ENCODE measurements at places on chromosomes 16 and 17.

- DNase-seq, result no peak
These were observed 4.3 kb downstream of the SLC5A2 start for GRCh38 chr16:31487071-31487719.

GRCh38 chr17:42894283-42895184, 6.1 kb upstream of the G6PC1 start:
- DNase-seq, result no peak

- DNase-seq, result no peak
These were observed 426.3 kb downstream of the SLC39A11 start for GRCh38 chr17:72665852-72666851.

- DNase-seq, result no peak
These were observed 15.9 kb upstream of the DOK4 start for GRCh38 chr16:57502048-57502775.

GRCh38 chr16:88768071-88768783, 16.8 kb downstream of the PIEZO1 start:
- no peak for DNase-seq

GRCh38 chr17:7346761-7347614, 5.0 kb upstream of the KCTD11 start:
- no peak for DNase-seq

- DNase-seq, result no peak
These were observed 24.4 kb upstream of the DNAJA2 start for GRCh38 chr16:46997844-46998243.

- no peak for DNase-seq
These were observed 14.4 kb downstream of the GJD3 start for GRCh38 chr17:40349895-40350688.

- no peak for DNase-seq
These were observed 64.6 kb upstream of the IRX3 start for GRCh38 chr16:54351171-54351570.

- DNase-seq, result no peak
These were observed 1.9 kb upstream of the GRB7 start for GRCh38 chr17:39735882-39736281.

DNA sequence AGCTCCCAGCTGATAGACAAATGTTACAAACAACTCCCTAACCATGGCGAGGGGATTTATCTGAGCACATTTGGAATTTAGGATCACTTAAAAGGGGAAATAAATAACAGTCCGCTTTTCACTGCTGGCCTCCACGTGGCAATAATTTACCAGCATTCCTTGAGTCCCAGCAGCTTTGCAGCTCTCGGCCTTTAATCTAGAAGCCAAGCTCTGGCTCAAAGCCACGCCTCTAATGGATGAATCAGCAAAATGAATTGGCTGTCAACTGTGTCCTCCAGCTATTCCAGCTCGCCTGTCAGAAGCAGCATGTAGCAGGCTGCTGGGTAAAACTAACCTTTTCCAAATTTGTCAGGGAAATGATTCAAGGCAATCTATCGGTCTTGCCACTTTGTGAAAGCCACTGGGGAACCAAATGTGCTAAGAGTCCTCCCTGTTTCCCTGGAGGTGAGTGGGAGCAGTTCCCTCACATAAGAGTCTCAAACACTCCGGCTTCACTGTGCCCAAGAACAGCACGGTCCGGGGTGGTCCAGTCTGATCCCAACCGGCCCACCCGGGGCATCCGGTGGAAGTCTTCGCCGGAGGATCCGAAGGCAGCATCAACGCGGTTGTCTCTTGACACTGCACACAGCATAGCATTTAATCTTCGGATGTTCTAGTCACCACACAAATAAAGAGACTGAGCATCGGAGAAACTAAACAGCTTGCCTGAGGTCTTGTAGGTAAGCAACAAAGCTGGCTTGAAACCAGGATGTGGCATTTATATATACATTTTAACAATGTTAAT, 143.3 kb downstream of the PARN start:
- DNase-seq, result no peak

- no peak for DNase-seq
These were observed 412.0 kb downstream of the SHISA9 start for GRCh38 chr16:13313351-13313750.

DNA sequence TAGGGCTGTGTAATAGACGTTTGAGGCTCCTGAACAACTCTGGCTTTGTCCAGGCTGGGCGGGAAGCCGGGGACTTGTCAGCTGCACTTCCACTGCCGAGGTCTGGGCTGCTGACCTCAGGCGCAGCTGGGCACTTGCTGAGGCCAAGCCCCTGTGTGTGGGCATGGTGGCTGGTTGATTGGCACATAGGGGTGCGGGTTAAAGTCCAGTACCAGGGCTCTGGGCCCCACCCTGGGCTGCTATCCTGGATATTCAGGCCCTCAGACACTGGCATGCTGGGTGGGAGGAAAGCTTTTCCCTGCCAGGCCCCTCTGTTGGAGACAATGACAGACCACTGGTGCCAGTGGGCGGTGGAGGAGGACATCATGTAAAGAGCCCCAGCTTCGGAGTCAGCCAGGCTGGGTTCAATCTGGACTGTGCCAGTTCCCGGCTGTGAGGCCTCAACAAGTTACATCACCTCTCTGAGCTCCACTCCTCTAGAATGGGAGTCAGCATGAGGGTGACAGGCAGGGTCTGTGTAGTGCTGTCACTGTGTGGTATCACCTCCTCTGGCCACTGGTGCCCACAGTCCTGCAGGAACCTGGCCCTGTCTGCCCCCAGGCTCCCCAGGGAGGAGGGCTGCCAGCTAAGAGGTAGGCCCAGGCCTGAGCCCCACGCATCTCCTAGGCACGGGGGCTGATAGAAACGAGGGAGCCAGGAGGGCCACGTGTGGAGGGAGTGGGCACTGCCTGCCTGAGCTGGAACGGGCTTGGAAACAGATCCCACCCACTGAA, 42.5 kb downstream of the PSME3IP1 start:
- no peak for DNase-seq

- DNase-seq, result no peak
These were observed 151.2 kb downstream of the CCDC182 start for GRCh38 chr17:57593739-57594462.

GRCh38 chr17:13534946-13535345, 66.8 kb downstream of the HS3ST3A1 start:
- DNase-seq, result no peak

DNA sequence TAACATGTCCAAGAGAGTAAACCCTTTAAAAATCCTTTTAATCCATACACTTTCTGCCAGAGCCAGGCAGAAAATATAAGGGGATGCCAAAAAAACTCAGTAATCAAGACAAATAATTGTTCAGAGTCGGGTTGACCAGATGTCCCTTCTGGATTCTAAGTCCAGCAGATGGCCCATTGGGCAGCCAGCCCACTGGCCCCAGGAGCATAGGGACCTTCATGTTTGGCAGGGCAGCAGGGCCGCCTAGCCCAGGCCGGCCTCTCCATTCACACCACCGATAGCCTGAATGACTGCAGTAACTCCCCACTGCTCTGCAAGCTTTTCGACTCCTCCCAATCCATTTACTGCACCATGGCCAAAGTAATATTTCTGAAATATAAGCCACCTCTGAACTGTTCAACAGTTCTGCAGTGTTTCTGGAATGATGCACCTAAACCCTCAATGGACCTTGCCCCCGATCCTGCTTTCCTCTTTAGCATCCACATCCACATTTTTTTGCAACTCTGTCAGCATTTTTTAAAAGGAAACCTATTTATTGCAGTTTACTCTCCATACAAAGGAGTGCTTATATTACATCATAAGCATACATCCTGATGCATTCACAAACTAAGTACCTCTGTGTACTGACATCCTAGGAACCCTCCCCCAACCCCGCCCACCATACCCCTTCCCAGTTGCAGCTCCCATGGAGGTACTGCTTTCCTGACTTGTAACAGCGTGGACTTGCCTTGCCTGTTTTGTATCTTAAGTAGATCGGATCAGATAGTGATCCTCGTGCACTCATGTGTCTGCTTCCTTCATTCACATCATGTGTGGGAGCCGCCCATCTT, 46.4 kb downstream of the LDHD start:
- DNase-seq, result no peak

DNA sequence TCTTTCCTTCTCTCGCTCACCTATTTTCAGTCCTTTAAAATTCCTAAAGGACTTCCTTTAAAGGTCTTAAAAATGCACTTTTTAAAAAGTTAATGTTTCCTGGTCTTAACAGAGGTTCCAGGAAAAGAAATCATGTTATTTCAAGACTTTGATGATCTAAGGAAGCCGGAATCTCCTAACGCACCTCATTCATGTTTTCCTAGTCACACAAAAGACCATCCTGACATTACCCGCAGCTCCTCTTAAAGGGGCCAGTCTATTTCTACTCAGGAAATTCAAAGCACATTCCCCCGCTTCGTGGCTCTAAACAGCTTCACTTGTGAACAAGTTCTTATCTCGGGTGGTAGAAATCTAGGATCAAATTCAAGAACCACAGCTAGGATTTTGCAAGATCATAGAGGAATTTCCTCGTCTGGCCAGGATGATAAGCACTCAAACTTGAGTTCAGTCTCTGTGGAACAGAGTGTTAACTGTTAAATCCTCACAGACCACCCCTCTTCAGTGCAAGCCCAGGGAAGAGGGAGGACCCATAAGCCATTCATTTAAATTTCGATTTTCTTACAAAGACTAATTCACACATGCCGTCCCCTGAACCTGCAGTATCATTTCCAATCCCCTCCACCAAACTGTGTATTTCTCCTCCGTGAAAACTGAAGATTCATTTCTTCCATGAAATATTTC, 137.1 kb upstream of the AXIN2 start:
- DNase-seq, result no peak

DNA sequence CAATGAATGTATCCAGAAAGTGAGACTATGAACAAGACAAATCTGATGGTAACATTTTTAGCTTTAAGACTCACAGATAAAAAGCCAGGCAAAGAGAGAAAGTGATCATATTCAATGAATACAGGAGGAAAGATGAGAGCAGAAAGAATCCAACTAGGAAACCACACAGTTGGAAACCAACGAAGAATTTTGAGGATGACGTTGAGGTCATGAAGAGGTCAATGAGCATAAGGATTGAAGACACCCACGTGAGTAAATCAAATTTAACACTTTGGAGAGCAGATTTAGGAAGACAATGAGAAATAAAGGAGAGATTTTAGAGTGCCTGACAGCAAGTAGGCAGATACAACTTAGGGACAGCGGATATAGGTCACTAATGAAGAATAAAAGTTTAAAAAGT, 948.1 kb downstream of the KCNJ2 start:
- no peak for DNase-seq

DNA sequence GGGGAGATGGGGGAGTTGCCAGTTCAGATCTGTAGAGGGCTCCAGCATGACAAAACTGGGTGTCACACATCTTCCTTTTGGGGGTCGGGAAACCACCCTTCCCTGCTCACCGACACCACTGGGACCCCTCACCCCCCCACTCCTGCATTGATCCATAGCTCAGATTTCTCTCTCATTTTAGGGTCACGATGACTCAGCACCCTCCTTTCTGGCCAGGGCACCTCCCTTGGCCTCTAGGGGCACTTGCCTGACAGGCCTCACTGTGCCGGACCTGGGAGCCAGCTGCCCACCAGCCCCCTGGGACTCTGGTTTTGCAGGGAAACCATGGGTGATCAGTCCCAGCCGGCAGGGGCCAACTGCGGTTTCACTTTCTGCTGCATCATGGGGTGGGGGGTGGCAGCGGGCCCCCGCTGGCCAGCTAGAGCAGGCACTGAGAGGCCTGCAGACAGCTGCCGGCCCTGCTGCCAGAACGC, 239.4 kb downstream of the MRTFB start:
- DNase-seq, result no peak

DNA sequence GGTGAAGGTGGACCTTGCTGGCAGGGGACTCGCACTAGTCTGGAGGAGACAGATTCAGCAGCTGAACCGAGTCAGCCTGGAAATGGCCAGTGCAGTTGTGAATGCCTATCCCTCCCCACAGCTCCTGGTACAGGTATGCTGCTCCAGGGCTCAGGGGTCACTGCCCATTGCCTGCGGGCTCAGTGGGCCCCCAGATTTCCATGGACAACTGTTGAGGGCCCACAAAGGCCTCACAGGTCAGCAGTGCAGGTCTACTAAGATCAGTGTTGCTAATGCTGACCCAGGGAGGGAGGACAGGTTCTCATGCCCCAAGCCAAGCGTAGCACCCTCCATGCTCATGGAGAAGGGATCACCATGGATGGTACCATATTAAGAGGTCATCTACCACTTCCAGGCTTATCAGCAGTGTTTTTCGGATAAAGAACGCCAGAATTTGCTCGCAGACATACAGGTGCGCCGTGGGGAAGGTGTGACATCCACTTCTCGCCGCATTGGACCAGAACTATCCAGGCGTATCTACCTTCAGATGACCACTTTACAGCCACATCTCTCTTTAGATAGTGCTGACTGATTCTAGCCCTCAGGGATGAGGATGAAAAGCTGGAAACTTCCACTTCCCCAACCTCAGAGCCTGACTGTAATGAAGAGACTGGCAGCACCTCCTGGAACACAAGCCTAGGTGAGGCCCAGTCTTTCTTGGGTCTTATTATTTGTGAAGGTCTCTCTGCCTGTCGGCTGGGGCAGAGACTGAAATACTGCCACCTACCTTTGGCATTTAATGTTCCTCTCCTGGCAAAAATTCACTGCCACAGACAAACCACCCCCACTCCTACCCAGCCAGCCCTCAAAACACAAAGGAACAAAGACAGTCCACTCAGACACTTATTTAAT, 7.6 kb downstream of the EME1 start:
- no peak for DNase-seq

DNA sequence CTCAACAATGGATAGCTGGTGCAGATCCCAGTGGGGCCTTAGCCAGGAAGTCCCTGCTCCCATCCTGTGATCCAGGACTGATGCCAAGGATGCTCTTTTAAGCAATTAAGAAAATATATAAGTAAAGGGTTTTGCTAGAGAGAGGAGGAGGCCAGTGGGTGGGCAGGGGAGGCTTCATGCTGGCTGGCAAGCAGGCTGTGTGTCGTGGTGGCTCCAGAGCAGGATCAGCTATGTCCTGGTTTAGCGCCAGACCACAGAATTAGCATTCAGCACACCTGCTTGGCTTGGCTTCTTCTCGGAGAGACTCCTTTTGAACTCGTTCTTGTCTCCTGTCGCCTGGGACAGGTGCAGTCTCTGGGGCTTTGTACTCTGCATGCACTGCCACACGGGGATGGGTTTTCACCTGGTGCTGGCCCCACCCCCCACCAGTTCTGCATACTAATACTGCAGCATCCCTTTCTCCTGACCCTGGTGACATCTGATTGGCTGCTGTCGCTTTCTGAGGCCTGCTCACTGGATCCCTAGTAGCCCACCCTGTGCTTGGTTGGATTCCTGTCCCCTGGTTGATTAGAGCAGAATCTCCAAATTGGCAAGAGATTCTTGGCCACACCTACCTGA, 66.1 kb downstream of the PLD6 start:
- no peak for DNase-seq

DNA sequence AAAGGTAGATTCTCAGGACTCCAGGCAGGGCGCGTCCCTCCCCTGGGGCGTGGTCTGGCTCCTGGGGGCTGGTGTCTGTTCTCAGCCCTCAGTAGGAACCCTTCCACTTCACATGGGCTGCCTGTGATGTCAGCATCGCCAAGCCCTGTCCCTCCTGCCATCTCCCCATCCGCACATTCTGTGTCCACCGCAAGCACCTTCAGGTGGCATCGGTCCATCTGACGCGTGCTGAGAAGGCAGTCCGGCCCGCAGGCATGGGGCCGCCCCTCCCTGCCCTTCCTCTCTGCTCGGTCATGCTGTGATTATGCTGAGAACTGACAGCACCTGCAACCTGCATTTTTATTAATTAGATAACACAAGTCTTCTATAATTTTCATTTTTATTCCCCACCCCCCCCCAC, 12.7 kb upstream of the DNAH17 start:
- DNase-seq, result no peak

GRCh38 chr16:3548445-3548844, 28.8 kb downstream of the NLRC3 start:
- DNase-seq, result no peak
